ENCODE measurements at places on chromosomes 2 and 18. TPM values are rescaled to one million over a fixed set of nuclear protein-coding genes. Genes with fewer than 3 reads are reported as not detected.

Gene LOXL3
- total RNA-seq = 2.2 TPM

Gene LYG1
- total RNA-seq = 0.20 TPM

Gene SPC25
- 5.1 TPM for total RNA-seq

Gene FOXI3
- not detected for total RNA-seq

Gene SEMA4F
- total RNA-seq = 3.3 TPM

Gene TXNDC2
- under 0.01 TPM for total RNA-seq

Gene CKAP2L
- 16.8 TPM for total RNA-seq

Gene PCARE
- not detected for total RNA-seq

Gene RBKS
- total RNA-seq = 2.0 TPM

Gene SERPINB8
- total RNA-seq = 28.2 TPM

All from subcutaneous preadipocyte (primary cell).